ENCODE measurements at places on chromosomes 5 and 9. TPM values are rescaled to one million over a fixed set of nuclear protein-coding genes. Genes with fewer than 3 reads are reported as not detected.

The CCT5 gene
- total RNA-seq: 261 TPM

The PCDHB8 gene
- total RNA-seq: 1.7 TPM

The SLC28A3 gene
- 3.6 TPM for total RNA-seq

The NAIF1 gene
- 11.1 TPM for total RNA-seq

The KCNMB1 gene
- total RNA-seq: 0.30 TPM

The HTR4 gene
- total RNA-seq: 6.6 TPM

The PFN3 gene
- total RNA-seq: not detected

The C9 gene
- total RNA-seq: 0.10 TPM

The ACTL7A gene
- not detected for total RNA-seq

The CDX1 gene
- total RNA-seq: 0.28 TPM

The PDE8B gene
- 17.0 TPM for total RNA-seq

The PCDHGB4 gene
- 14.9 TPM for total RNA-seq

The SNX30 gene
- 31.8 TPM for total RNA-seq

The MYOZ3 gene
- 4.6 TPM for total RNA-seq

The ZNG1E gene
- 39.7 TPM for total RNA-seq

The CAMK4 gene
- 49.1 TPM for total RNA-seq

The TMC1 gene
- 0.89 TPM for total RNA-seq

The CFAP90 gene
- total RNA-seq: 3.6 TPM

The PIK3R1 gene
- 73.3 TPM for total RNA-seq

The RNF208 gene
- total RNA-seq: 3.0 TPM

The TRIM7 gene
- 1.9 TPM for total RNA-seq

The CARD6 gene
- 4.5 TPM for total RNA-seq

The ADGRV1 gene
- total RNA-seq: 180 TPM

The GALNT12 gene
- total RNA-seq: 7.6 TPM

The S100Z gene
- total RNA-seq: 1.2 TPM

The SPINK5 gene
- total RNA-seq: 0.06 TPM

The MOCS2 gene
- 57.2 TPM for total RNA-seq

The PRDM9 gene
- not detected for total RNA-seq

The IL7R gene
- total RNA-seq: 1.3 TPM

Measured in spinal cord (tissue), 10 donors.